ENCODE measurements at places on chromosomes 11 and 22. TPM values are rescaled to one million over a fixed set of nuclear protein-coding genes. Genes with fewer than 3 reads are reported as not detected.

- H3K27me3 ChIP-seq = no peaks in the 10 kb centered on the region
- H3K4me3 ChIP-seq = no peak overlapping the region
- H3K4me1 ChIP-seq = no peaks in the 10 kb centered on the region
- H3K36me3 ChIP-seq = no peaks in the 10 kb centered on the region
- no peak overlapping the region for H3K27ac ChIP-seq
- DNase-seq = no peak
These were observed 18.8 kb upstream of the AMOTL1 start for GRCh38 chr11:94749369-94749768.

DNA sequence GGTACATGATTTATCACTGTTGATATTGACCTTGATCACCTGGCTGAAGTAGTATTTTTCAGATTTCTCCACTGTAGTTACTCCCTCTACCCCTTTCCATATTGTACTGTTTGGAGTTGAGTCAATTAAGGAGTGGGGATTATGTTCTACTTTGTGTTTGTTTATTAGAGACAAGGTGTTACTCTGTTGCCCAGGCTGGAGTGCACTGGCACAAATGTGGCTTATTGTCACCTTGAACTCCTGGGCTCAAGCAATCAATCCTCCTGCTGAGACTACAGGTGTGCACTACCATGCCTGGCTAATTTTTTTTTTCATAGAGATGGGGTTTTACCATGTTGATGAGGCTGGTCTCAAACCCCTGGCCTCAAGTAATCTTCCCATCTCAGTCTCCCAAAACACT, 85.3 kb upstream of the CCDC90B start:
- H3K4me1 ChIP-seq = no peaks in the 10 kb centered on the region
- no peak for DNase-seq
- H3K27ac ChIP-seq = no peak overlapping the region

Gene MB
- 0.93 TPM for polyA plus RNA-seq

GRCh38 chr11:77072851-77073327, 6.1 kb downstream of the CAPN5 start:
- no peak for DNase-seq
- H3K27me3 ChIP-seq = no peaks in the 10 kb centered on the region
- peaks cover 22% of the 10 kb centered on the region for H3K4me1 ChIP-seq
- no peak overlapping the region for H3K4me3 ChIP-seq
- H3K36me3 ChIP-seq = no peaks in the 10 kb centered on the region
- H3K27ac ChIP-seq = peak overlapping the region; percentile 63

Gene SHISAL1
- 0.15 TPM for polyA plus RNA-seq

DNA sequence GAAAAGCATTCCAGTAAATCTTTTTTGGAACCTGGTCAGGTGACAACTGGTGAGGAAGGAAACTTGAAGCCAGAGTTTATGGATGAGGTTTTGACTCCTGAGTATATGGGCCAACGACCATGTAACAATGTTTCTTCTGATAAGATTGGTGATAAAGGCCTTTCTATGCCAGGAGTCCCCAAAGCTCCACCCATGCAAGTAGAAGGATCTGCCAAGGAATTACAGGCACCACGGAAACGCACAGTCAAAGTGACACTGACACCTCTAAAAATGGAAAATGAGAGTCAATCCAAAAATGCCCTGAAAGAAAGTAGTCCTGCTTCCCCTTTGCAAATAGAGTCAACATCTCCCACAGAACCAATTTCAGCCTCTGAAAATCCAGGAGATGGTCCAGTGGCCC, 24.1 kb upstream of the TTC36 start:
- no peaks in the 10 kb centered on the region for H3K27me3 ChIP-seq
- peaks cover 100% of the 10 kb centered on the region for H3K36me3 ChIP-seq
- no peaks in the 10 kb centered on the region for H3K4me1 ChIP-seq
- DNase-seq = no peak
- no peak overlapping the region for H3K27ac ChIP-seq

Gene NXPE1
- polyA plus RNA-seq = not detected

DNA sequence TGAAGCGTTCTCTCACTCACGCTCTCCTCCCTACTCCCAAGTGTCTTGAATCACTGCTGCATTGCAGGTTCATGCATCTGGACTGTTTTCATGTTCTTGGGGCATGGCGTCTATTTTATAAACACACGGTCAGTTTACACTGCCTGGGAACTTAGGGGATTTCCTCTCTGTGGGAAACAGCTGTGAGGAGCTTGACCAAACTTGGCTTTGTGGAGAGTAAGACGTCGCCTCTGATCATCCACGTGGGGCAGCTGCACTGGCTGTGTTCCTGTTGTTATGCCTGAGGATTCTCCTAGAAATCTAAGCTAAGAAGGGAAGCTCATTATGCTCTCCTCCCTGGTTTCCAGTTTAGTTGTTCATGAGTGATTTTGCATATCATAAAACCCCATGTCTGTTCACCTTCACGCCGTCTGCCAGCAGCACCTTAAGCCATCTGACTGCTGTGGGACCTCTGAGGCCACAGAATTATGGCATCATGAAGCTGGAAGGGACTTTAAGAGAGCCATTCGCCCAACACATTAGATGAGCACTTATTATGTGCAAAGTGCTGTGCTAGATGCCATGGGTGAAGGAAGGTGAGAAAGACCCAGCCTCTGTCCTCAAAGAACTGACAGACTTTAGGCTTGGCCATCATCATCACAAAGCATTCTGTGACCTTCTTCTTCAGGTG, 38.8 kb upstream of the POU2AF1 start:
- peaks cover 27% of the 10 kb centered on the region for H3K4me1 ChIP-seq
- no peaks in the 10 kb centered on the region for H3K27me3 ChIP-seq
- no peak overlapping the region for H3K4me3 ChIP-seq

DNA sequence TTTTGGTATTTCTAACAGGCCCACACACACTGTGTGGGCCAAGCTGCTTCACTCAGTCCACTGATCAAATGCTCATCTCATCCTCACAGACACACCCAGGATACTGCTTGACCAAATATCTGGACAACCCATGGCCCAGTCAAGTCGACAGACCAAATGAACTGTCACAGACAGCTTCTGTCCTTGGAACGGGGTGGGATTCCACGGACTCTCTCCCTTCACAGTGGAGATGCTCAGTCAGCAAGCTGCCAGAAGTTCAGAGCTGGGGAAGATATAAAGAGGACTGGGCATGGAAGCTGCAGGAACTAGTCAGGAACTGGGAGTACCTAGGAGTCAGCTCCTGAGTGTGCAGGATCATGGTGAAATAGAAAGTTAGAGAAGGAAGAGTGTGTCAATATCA, 34.6 kb upstream of the CD81 start:
- no peaks in the 10 kb centered on the region for H3K36me3 ChIP-seq
- no peak overlapping the region for H3K27ac ChIP-seq
- no peaks in the 10 kb centered on the region for H3K4me1 ChIP-seq
- no peak for DNase-seq
- no peak overlapping the region for H3K4me3 ChIP-seq
- no peaks in the 10 kb centered on the region for H3K27me3 ChIP-seq

DNA sequence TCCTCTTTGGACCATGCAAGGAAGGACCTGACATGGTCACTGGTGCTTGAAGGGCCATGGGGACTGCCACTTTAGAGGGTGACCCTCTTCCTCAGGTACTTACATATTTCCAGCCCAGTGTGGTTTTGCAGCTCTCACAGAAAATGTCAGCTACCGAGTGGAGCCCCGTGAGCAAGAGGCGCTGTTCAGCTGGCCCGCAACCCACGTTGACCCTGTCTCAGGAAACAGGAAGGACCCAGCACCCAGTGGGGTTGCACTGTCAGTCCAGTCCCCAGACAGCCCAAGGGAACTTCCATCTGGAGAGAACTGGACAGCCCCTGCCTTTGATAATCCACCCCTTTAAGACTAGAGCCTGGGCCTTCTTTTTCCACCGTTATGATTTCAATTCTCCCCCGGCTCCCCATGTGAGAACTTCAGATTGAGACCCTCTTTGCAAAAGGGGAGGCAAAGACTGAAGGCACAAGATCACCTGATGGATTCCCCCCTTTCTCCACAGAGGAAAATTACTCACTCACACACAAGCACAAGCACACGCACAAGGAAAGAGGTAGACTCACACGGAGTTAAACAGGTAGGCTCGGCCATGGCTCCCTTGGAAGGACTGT, 3.4 kb downstream of the YPEL4 start:
- no peak for DNase-seq
- no peak overlapping the region for H3K27ac ChIP-seq
- no peaks in the 10 kb centered on the region for H3K36me3 ChIP-seq
- peaks cover 70% of the 10 kb centered on the region for H3K4me1 ChIP-seq

GRCh38 chr11:18310800-18311340, 11.1 kb downstream of the HPS5 start:
- H3K4me1 ChIP-seq = peaks cover 3% of the 10 kb centered on the region
- H3K36me3 ChIP-seq = peaks cover 84% of the 10 kb centered on the region
- no peak for DNase-seq
- H3K27me3 ChIP-seq = no peaks in the 10 kb centered on the region

GRCh38 chr11:64207256-64208085, 950 bp downstream of the FERMT3 start:
- H3K36me3 ChIP-seq = no peaks in the 10 kb centered on the region
- peaks cover 42% of the 10 kb centered on the region for H3K4me1 ChIP-seq
- peak; percentile 96 for DNase-seq
- peak overlapping the region; percentile 84 for H3K27ac ChIP-seq

Gene LARGE2
- polyA plus RNA-seq = 16.4 TPM

DNA sequence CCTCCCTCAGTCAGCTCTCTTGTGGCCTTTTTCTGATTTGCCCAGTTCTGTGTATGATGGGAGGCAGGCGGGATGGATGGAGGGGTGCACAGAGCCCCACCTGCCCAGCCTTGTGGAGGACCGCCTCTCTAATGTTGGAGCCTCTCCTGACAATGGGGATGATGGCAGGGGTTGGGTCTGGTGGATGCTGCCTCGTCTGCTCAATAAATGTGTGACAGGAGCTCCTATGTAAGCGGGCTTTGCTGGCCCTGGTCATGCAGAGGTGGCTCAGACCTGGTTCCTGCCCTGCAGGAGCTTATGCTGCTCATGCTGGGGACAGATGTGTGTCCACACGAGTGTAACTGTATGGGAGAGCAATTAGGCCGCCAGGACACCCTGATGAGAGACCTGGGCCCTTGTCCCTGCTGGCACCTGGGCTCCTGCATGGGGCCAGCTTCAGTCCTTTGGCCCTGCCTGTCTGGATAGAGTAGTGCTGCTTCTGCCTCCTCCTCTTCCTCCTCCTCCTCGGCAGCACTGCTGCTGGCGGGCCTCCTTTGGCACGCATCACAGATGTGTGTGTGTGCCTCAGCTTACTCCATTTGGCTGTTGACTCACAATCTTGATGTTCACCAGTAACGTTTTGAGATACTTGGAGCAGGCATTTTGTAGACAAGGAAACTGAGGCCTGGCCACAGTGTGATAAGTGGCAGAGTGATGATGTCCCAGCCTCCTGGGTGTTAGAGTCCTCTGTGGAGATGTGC, 131.0 kb downstream of the TBC1D22A start:
- no peak overlapping the region for H3K4me3 ChIP-seq
- H3K27ac ChIP-seq = no peak overlapping the region
- no peaks in the 10 kb centered on the region for H3K27me3 ChIP-seq
- no peaks in the 10 kb centered on the region for H3K36me3 ChIP-seq

- H3K27ac ChIP-seq = peak overlapping the region; percentile 57
- peaks cover 21% of the 10 kb centered on the region for H3K4me1 ChIP-seq
- H3K36me3 ChIP-seq = no peaks in the 10 kb centered on the region
These were observed 11.1 kb upstream of the OSM start for GRCh38 chr22:30277547-30278344.

Gene ASPHD2
- polyA plus RNA-seq = 4.1 TPM

GRCh38 chr11:765025-765801, 12.1 kb downstream of the GATD1 start:
- no peaks in the 10 kb centered on the region for H3K4me1 ChIP-seq
- no peaks in the 10 kb centered on the region for H3K27me3 ChIP-seq
- no peak overlapping the region for H3K4me3 ChIP-seq
- no peak overlapping the region for H3K27ac ChIP-seq
- peak; percentile 88 for DNase-seq

Gene RASD2
- polyA plus RNA-seq = 0.13 TPM

Gene HBE1
- 0.32 TPM for polyA plus RNA-seq

Gene OR8B12
- polyA plus RNA-seq = not detected

GRCh38 chr11:119755356-119756071, 26.5 kb upstream of the NECTIN1 start:
- no peaks in the 10 kb centered on the region for H3K4me1 ChIP-seq
- H3K27me3 ChIP-seq = no peaks in the 10 kb centered on the region

Gene APOBEC3B
- 2.1 TPM for polyA plus RNA-seq

Gene KRTAP5-6
- not detected for polyA plus RNA-seq

GRCh38 chr22:46061501-46062231, 84.7 kb upstream of the WNT7B start:
- no peaks in the 10 kb centered on the region for H3K36me3 ChIP-seq
- peaks cover 44% of the 10 kb centered on the region for H3K4me1 ChIP-seq
- no peaks in the 10 kb centered on the region for H3K27me3 ChIP-seq
- H3K4me3 ChIP-seq = no peak overlapping the region

GRCh38 chr22:44595841-44596341, 97.9 kb upstream of the RTL6 start:
- DNase-seq = no peak
- H3K27ac ChIP-seq = no peak overlapping the region
- H3K36me3 ChIP-seq = no peaks in the 10 kb centered on the region
- H3K4me1 ChIP-seq = peaks cover 17% of the 10 kb centered on the region

DNA sequence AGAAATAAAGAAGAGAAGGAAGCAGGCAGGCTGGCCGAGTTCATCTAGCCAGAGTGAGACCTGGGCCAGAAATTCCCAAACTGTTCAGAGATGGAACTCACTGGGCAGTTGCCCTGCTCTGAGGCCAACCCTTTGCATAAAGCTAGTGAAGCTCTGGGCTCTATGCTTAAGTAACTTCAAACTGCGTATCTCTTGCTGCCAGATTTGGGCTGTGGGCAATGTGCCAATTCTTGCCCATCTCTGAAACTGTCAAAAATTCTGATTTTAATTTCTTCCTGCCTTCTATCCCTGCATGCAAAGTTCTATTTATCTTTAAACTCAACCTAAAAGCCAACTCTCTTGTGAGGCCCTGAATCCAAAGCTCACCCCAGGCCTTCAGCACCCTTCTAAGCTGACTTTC, 36.2 kb upstream of the HEPHL1 start:
- H3K36me3 ChIP-seq = no peaks in the 10 kb centered on the region
- no peak for DNase-seq
- no peaks in the 10 kb centered on the region for H3K27me3 ChIP-seq
- no peaks in the 10 kb centered on the region for H3K4me1 ChIP-seq

- H3K27me3 ChIP-seq = no peaks in the 10 kb centered on the region
- no peaks in the 10 kb centered on the region for H3K36me3 ChIP-seq
- H3K4me1 ChIP-seq = no peaks in the 10 kb centered on the region
These were observed 2047.3 kb downstream of the LRRC4C start for GRCh38 chr11:39412117-39412516.

GRCh38 chr11:57903011-57903410, 120.7 kb upstream of the OR9Q1 start:
- no peaks in the 10 kb centered on the region for H3K36me3 ChIP-seq
- no peak for DNase-seq
- H3K27me3 ChIP-seq = no peaks in the 10 kb centered on the region

- no peak overlapping the region for H3K4me3 ChIP-seq
- DNase-seq = no peak
- no peak overlapping the region for H3K27ac ChIP-seq
These were observed 266.5 kb upstream of the MTNR1B start for GRCh38 chr11:92702805-92703448.

Gene IFITM10
- polyA plus RNA-seq = 2.4 TPM

Measured in spleen (tissue), 13 donors.